Psoas muscle (tissue), 8 donors: ENCODE measurements at places on chromosomes 6 and 20. TPM values are rescaled to one million over a fixed set of nuclear protein-coding genes. Genes with fewer than 3 reads are reported as not detected.

GRCh38 chr6:27616328-27617045, 143.6 kb upstream of the ZNF184 start:
- H3K36me3 ChIP-seq: no peaks in the 10 kb centered on the region
- no peak for DNase-seq
- no peak overlapping the region for H3K27ac ChIP-seq
- H3K27me3 ChIP-seq: peaks cover 29% of the 10 kb centered on the region

DNA sequence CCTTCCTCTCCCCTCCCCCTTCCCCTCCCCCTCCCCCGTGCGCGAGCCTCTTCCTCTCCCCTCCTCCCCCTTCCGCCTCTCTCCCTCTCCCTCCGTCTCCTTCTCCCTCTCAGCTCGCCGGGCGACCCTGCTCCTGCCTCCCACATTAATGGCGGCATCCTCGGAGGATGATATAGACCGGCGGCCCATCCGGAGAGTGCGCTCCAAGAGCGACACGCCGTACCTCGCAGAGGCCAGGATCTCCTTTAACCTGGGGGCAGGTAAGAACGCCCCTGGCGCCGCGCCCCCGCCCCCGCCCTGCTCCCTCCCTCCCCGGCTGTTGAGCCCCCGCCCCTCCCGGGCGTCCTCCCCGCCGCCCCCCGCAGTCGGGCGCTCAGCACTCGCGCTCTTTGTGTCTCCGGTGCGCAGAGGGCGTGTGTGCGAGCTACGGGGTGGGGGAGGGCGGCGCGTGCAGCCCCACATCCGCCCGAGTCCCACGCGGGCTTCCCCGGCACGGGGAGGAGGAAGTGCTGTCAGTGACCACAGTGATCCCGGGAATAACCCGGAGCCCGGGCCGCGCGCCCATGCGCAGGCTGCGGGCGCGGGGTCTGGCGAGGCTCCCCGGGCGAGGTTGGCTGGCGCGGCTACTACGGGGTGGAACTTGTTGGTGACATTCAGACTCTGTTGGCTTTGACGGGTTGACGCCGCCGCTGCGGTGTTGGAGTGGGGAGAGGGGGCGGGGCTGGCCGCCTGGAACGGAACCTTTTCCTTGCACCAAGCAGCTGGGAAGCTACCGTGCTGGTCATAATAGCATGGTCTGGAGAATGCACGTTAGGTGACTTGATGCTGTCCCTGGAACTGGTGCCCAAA, 33.2 kb downstream of the PHACTR1 start:
- peaks cover 32% of the 10 kb centered on the region for H3K27me3 ChIP-seq
- no peaks in the 10 kb centered on the region for H3K36me3 ChIP-seq
- no peak overlapping the region for H3K27ac ChIP-seq
- H3K4me3 ChIP-seq: peak overlapping the region; percentile 28

DNA sequence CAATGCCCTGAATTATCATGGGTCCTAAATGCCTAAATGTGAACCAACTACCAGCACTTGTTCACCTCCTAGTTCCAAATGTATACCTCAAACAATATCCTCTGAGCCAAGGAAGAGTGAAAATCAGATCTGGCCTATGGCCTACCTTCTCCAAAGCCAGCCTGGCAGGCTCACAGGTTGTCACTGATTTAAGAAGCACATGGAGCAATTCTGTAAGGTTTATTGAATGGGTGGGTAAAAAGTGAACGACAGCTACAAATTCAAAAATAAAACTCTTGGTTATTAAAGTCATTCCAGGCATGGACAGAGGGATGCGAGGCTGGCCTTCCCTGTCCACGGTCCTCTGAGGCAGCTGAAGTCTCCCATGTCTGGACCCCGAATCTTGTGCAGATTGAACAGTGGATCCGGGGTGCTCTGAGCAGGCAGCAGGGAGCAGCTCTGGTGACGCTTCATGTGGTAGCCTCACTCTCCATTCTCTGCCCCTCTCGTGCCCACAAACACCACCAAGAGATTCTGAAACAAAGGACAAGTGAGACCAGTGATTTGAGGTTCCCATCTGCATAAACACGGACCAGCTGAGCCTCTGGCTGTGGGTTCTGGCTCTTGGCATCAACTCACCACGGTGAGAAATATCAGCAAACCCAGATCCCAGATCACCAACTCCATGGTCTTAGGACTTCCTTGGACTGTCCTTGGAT, 14.6 kb downstream of the SNHG17 start:
- H3K27me3 ChIP-seq: no peaks in the 10 kb centered on the region
- H3K36me3 ChIP-seq: peaks cover 16% of the 10 kb centered on the region
- no peak for DNase-seq
- no peaks in the 10 kb centered on the region for H3K4me1 ChIP-seq

- H3K4me1 ChIP-seq: no peaks in the 10 kb centered on the region
- DNase-seq: no peak
- no peak overlapping the region for H3K27ac ChIP-seq
- no peak overlapping the region for H3K4me3 ChIP-seq
Measured at GRCh38 chr6:82875573-82876185, 190.0 kb downstream of the UBE3D start.

GRCh38 chr6:108822401-108822800, 25.8 kb upstream of the ARMC2 start:
- H3K4me3 ChIP-seq: no peak overlapping the region
- no peak for DNase-seq
- no peaks in the 10 kb centered on the region for H3K36me3 ChIP-seq
- H3K4me1 ChIP-seq: peaks cover 4% of the 10 kb centered on the region
- H3K27ac ChIP-seq: no peak overlapping the region

The UST gene
- total RNA-seq: 2.3 TPM

The PDYN gene
- total RNA-seq: not detected
